ENCODE measurements at places on chromosomes 7 and 10. TPM values are rescaled to one million over a fixed set of nuclear protein-coding genes. Genes with fewer than 3 reads are reported as not detected.

DNA sequence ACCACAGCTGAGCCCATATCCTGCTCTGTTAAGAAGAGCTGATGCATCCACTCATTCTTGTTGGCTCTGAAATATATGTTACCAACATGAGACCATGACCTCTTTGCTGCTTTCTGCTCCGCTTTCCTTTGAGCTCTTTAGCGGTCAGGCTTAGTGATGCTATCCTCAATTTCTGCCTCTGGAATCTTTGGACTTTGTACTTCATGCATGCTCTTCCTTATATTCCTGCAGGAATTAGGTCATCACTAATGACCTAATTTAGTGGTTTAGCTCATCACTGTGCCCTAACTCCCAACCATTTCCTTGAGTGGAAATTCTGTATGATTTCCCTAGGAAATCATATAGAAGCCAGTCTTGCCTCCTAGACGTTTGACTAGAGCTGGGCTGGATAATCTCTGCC is 119.5 kb downstream of the AOAH start:
- DNase-seq, result no peak

DNA sequence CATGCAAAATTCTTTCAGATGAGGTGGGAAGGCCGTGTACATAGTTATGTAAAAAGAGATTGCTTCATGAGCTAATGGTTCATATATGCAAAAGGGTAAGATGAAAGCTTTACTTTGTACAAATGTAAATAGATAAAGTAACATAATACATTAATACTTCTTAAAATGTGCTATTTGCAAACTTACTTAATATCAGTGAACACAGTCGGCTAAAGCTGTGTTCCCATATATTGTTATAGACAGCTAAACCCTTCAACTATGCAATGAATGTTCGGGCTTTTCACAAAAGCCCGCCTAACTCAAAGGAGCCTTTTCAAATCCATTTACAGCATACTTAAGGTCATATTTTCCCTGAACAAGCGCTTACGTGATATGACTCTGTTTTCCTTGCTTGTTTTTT is 340.6 kb upstream of the GALNT17 start:
- no peak for DNase-seq

DNA sequence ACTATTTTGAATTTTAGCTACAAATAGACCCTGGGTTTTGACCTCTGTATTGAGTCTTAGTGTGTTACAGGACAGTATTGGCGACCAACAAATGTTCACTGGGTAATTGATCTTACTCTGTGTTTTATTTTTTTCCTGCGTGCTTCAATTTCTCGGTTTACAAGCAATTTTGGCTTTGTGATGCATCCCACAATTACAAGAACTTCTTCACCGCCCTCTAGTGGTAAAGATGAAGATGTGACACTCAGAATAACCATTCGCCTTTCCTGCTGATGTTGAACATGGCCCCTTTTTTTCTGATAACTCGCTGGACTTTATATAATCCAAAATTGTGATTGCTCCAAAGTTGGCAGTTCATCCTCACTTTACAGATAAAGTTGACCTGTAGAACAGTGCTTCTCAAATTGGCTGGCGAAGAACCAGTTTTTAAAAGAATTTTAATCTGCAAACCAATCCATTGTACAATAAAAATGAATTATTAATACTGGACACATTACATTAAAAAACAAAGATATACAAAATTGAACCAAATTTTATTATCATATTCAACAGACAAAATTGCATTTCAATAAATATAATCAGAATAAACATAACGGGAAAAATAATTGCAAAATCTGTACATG is 20.2 kb upstream of the SMC3 start:
- DNase-seq, result no peak

Gene SLC13A1
- total RNA-seq, result not detected

GRCh38 chr10:21217107-21217506 is 308.4 kb downstream of the SKIDA1 start:
- peak; percentile 29 for DNase-seq

DNA sequence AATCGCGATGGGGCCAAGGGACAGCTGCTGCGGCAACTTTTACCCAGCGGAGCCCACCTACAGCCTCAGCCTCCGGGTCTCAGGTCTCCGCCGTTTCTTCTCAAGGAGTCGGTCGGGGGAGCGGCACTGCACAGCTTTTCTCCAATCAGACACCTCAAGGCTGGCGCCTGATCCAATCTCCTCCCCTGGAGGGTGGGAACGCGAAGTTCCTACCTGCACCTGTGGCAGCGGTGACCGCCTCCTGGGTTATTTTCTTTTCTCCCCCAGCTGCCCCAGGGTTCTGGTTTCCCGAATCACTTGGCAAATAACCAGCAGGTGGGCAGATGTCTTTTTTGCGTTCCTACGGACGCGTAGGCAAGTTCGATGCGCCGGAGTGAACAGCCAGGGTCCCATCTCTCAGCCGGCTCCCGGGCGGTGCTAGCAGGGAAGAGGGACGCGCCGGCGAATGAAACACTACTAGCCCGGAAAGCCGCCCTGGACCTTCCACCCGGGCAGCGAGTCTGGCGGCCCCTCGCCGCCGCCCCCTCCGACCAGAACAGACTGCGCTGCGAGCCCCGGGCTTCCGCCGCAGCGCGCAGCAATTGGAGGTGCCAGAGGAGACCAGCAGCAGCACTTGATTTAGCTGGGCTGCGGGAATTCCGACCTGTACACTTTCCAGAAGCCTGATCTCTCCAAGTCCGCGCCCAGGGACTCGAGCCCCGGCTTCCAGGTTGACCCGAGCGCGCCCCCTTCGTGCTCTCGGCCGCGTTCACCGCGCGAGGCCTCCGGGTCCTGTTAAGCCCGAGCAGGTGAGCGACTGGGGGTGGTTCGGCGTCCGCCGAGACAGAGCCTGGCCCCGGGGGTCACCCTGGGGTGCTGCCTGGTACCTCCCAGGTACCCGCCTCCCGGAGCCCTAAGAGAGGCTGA is at the start of gene PRR15:
Gene PRR15 (plus strand): TSS at position 246 of the 906 bp plus-strand sequence. CDS start 2,495 bp downstream, outside the sequence.
- DNase-seq, result peak; percentile 96

- DNase-seq, result no peak
Measured at GRCh38 chr7:90681336-90682022, 85.4 kb downstream of the CDK14 start.

GRCh38 chr7:17207220-17207619 is 91.2 kb upstream of the AHR start:
- DNase-seq, result no peak

Gene CCL26
- 1.1 TPM for total RNA-seq

- DNase-seq, result no peak
Measured at GRCh38 chr7:105353752-105354328, 34.9 kb downstream of the SRPK2 start.

DNA sequence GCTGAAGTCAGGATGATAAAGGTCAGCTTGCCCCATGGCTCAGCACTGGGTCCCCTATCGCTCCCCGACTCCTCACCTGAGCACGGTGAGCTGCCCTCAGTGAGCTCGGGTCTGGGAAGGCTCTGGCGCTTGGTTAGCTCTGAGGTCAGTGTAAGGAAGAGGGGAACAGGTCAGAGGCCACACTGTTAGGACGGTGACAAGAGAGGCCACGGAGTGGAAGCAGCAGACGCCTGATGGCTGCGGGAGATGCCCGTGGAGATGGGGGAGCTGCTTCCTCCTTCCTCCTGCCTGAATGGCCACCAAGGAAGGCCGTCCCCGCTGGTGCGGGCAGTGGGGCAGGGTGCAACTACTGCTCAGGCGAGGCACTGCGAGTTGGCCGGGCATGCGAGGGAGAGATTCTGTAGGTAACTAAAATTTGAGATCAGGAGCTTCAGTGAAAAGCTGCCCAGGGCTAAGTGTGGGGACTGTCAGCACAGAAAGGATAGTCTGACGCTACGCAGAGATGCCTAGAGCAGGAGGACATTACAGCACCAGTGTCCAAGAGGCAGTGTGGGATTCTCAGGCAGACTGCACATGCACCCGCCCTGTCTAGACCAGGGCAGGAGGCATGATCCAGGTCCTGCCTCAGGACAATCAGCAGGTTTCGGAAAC is 231.3 kb upstream of the GRB10 start:
- no peak for DNase-seq

DNA sequence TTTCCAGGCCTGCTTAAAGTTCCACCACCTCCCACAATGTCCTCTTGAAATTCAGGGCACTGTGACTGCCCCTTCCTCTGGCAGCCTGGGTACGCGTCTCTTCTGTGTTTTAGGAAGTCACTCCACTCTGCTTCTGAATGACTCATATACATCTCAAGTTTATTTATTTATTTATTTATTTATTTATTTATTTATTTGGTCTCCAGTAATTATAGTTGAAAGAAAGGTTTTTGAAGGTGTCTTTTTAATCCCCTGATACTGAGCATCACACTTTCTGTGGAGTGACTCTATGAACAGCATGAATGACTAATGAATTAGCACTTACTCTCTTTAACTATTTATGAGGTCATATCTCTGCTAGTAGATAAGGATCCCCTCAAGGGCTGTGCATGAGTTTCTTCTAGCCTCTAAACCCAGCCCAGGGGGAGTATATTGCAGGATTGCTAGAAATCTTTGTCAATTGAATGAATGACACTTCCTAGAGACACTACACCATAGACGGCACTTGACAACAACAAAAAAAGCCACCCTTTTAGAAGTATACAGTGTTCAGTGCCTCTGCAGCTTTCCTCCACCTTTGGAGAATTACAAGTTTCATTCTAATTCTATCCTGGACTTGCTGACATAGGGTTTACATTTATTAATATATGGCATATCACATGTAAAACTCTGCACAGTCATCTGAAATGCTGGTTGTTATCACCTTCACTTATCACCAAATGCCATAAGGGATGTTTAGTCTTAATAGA is 2.1 kb downstream of the MACC1 start:
- no peak for DNase-seq

DNA sequence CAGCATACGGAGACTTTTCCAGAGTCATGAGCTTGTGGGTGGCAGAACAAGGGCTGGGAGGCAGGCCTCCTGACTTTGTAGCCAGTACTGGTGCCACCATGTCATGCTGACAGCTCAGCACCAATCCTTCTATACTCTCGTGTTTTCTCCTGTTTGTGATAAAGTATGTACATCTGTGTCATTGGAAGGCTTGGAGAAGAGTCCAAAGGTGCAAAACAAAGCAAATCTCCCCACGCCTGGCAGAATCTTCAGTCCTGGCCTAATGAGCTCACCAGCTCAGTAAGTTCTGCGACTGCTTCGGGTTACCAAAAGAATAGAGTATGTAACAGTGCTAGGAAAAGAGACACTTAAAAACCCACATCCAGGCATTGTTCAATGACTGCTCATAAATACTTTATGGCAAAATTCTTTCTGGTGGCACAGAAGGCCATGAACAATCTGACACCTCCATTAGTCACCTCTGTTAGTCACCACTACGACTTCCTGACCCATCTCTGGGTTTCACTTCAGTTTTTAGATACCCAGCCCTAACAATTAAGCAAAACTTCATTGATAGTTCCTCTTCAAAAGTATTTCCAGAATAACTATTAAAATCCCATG is 24.5 kb downstream of the STEAP1 start:
- no peak for DNase-seq

- peak; percentile 46 for DNase-seq
Measured at GRCh38 chr7:14761510-14762296, 140.8 kb downstream of the DGKB start.

- no peak for DNase-seq
Measured at GRCh38 chr7:115965796-115966475, 64.6 kb downstream of the TFEC start.

- no peak for DNase-seq
Measured at GRCh38 chr10:119006451-119007210, 22.9 kb upstream of the NANOS1 start.

GRCh38 chr10:89954787-89955566 is 253.6 kb downstream of the KIF20B start:
- DNase-seq, result no peak

Gene HTR7
- total RNA-seq, result 7.6 TPM

DNA sequence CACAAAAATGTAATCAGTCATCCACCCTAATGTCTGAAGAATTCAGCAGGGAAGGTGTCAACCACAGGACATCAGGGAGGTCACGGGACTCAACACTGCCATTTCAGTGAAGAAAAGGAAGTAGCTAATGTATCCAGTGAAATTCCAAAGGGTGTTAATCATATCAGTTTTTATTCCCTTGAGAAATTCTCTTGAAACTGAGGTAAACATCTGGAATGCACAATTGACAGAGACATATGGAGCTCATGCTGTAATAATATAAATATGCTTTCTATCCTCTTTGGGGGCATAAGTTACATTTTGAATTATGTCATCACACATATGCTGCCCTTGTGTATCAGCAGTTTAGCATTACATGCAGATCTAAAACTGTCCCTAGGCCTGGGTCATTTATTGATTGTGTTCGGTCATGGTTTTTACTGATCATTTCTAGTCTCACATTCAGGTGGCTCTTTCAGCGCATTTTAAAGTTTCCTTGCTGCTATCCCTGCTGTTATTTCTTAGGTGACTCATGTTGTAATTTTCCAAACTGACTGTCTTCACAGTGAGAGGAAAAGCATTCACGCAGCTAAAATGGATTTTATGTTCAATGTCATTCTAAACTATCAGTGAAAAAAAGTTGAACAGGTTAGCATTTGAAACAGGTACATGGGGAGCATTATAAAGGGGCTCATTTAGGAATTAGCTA is 273.9 kb downstream of the TSPAN12 start:
- no peak for DNase-seq

Gene MEST
- total RNA-seq, result 164 TPM

DNA sequence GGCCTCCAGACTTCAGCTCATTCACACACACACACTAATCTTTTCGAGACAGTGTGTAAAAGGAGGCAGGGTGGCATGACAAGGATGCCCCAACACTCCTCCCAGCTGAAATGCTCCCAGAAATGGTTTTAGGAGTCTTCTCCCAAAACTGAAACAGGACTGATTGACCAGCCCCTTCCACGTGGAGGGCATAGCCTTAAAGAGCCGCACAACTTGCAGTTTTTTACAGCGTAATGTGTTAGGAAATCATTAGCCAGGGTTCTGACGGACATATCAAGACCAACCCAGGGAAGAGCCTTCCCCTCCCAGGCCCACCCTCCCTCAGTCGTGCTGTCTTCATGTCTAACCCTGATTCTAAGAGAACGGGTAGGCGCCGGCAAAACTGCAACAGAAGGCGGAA is 224.6 kb downstream of the TNS3 start:
- DNase-seq, result no peak

DNA sequence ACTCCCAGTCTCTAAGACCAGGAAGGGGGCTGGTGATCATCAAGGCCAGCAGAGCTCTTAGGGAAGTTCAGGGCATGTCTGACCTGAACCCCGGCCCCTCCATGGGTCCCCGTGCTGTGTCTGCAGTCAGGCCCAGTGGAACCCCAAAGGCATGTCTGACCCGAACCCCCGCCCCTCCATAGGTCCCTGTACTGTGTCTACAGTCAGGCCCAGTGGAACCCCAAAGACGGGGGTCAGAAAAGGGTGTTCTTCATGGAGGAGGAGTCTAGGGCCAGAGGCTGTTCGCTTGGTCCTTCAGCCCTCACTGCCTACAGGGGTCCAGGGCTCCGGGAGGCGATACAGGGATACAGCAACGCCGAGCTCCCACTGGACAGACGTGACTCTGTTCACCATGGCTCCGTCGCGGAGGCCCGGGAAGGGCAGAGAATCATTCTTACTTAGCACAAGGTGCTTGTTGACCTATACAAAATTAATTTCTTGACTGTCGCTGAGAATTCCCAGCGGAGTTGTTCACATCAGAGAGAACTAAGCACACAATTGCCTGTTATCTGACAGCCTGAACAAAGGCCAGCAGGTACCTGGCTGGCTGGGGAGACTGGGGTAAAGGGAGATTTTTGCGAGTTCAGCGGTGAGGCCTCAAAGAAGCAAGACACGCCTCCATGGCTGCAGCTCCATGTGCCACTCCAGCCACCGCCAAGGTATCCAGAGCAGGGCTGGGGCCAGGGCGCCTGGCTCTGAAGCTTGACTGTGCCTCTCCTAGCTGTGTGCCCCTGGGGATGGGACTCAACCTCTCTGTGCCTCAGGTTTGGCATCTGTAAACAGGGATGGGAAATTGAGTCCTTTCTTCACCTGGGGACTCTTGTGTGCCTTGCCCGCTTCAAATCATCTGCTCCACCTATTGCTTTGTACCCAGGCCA is 26.8 kb downstream of the EN2 start:
- DNase-seq, result peak; percentile 43
